ENCODE measurements at places on chromosomes 1 and 21.

- DNase-seq: no peak
These were observed 7.9 kb downstream of the HYI start for GRCh38 chr1:43445606-43446387.

GRCh38 chr1:24795236-24795635, 50.0 kb downstream of the CLIC4 start:
- DNase-seq: no peak

- DNase-seq: no peak
These were observed 163.4 kb upstream of the SGIP1 start for GRCh38 chr1:66370462-66370971.

GRCh38 chr1:18380288-18380687, 100.4 kb upstream of the KLHDC7A start:
- no peak for DNase-seq

DNA sequence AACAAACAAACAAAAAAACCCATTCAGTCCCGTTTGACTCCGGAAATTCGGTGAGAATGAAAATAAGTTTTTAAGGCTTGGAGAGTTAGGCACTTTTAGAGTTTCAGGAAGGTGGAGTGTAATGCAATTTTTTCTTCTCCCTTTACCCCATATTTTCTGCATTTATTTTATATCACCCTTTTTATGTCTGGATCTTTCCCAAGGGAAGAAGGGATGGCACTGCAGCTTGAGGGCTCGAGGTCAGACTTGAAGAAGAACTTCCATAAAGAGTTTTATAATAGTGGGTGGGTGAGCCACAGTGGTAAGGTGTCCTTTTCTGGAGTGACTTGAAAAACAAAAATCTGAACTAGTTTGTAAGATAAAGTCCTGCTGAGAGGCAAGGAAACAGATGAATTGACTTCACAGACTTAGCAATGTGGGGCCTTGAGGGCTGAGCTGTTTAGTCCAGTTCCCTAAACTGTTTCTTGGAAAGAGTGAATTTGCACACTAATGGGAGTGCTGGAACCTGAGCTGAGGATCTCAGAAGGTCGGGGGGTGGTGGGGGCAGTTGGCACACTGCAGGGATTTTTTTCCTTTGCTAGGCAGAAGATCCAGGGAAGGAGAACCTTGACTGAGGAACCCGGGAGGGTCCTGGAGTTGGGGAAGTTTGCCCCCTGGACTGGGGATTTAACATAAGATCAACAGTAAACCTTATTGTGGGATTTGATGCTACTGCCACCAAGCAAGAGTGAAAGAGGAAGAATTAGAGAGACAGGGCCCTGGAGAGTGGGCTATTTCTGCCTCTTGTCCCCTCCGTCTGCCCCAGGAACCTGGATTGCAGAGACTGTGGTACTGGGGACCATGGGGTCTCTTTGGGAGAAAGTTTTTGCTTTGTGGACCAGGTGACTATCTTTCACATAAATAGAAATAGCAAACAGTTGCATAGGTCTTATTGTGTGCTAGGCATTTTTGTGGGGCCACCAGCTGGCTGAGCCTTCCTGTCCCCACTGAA, 1.8 kb upstream of the MEX3A start:
- no peak for DNase-seq

DNA sequence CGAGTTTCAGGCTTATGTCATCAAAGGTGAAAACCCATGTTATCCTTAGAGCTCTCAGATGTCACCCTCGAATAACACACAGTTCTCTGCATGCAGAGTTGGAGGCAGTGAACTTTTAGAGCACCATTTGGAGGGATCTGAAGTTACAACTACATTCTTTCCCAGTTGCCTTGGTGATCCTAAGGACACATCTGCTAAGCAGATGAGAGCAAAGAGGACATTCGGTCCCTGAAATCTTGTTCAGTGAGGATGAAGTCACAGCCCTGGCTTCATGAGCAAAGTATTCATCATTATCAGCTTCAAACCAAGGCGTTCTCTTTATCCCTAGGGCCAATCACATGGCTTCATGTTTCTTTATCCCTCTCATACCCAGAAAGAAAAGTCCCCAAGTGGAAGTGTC, 23.1 kb upstream of the MCOLN2 start:
- DNase-seq: no peak

DNA sequence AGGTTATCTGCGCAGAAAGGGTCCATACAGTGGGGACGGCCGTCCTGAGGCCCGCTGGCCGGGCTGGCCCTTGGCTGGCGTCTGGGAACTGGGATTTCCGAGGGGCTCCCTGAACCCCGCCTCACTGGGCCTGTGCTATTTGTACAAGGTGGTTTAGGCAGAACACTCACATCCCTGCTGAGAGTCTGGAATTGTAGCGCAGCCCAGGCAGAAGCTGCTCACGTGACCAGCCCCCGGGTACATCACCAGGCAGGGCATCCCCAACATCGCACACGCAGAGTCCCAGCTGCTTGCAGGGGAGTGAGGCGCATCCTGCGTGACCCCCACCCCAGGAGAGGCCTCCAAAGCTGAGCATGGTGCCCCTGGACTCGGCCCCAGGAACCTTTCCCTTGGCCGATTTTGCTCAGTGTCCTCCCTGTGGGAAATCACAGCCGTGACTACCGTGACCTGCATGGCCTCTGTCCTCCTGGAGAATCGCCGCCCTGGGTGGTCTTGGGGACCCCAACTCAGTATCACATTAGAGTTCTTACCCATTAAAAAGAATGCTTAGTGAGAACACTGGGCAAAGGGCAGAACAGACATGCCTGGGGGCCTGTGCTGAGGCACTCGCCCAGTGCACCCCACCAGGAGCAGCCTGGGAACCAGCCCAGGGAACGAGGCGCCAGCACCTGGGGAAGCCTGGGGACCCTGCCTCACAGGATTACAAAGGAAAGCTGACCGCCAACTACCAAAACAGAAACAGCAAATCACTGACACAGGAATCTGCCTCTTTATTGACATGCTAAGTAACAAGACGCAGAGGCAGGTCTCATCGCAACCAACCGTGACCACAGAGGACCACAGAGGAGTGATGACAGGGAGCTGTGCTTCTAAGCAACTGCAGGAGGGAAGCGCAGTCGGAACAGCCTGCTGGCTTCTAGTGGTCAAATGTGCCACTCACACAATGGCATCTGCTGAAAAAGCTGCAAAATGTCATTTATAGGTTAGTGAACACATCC, 33.5 kb downstream of the UBE2G2 start:
- no peak for DNase-seq

GRCh38 chr1:117664314-117664713, 58.5 kb downstream of the TENT5C start:
- peak; percentile 21 for DNase-seq

GRCh38 chr1:16018308-16018707, 465 bp upstream of the HSPB7 start:
- no peak for DNase-seq

DNA sequence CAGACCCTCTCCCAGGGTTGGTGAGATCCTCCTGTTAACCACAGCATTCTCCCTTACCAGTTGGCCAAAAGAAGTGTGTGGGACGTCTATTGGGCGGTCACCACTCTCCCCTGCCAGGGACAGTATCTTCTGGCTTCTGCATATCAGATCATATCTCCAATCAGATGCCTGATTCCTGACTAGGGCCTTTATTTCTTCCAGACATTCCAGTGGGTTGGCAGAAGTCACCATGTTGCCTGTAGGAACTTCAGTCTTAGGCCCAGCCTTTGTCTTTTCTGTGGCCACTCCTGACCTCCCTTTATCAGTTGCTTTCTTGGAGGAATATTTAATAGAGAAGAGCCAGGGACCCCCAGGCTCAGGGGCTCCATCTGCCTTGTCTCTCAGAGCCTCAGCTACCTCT, 130.4 kb upstream of the F3 start:
- DNase-seq: no peak

GRCh38 chr1:182806015-182806678, 16.6 kb downstream of the NPL start:
- no peak for DNase-seq

DNA sequence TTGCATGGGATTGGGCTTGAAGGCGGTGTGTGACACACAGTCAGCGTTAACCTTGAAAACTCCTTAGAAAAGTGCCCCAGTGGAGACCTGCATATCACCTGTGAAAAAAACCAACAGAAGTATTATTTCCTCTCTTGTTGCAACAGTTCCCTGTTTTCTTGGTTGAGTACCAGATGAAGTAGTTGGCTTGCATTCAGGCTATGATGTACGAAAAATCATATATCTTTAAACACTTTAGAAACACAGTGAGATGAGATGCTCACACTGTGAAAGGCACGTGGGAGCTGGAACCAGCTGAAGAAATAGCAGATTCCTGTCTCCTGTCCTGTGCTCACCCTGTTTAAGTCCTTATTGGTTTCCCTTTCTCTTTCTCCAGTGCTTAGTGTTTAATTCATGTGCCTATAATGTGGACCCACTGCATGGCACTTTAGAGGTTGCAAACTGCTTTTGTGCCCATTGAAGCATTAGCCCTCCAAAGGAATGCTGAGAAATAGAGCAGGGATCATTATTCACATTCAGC, 2.8 kb downstream of the CAMK1G start:
- no peak for DNase-seq

GRCh38 chr1:115790846-115791245, 22.3 kb upstream of the CASQ2 start:
- no peak for DNase-seq

DNA sequence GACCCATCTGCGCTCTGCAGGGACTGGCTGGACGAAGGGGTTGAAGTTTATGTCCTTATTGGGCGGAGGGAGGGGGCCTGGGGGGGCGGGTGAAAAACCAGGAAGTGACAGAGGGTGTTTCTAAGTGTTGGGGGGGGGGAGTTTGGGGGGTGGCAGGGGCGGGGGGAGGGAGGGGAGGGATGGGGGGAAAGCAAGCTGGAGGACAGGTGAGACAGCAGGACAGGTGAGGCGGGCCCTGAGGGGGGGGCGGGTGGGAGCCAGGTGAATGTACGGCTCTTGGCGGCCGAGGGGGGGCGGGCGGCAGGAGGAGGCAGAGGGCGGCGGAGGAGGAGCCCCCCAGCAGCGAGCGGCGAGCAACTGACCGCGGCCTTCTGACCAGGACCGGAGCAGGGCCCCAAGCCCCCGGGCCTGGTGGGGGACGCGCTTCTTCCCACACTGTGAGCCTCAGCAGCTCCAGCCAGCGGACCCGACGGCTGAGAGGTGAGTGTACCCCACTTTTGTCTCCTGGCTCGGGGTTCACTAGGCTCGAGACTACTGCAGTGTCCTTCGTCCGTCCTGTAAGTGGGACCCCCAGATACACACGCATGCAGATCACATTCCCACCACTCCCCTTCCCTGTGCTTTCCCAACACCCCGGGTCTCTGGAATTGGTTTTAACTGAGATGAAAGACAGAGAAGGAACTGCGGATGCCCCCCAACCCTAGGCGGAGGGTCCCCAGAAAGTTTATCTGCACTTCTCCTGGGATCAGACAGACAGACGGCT, at the start of gene ZBTB7B:
Gene ZBTB7B (plus strand): TSS at position 339 of the 763 bp plus-strand sequence. CDS start 11,859 bp downstream, outside the sequence.
- DNase-seq: no peak

GRCh38 chr1:68673771-68674170, 176.9 kb upstream of the DEPDC1 start:
- DNase-seq: no peak

DNA sequence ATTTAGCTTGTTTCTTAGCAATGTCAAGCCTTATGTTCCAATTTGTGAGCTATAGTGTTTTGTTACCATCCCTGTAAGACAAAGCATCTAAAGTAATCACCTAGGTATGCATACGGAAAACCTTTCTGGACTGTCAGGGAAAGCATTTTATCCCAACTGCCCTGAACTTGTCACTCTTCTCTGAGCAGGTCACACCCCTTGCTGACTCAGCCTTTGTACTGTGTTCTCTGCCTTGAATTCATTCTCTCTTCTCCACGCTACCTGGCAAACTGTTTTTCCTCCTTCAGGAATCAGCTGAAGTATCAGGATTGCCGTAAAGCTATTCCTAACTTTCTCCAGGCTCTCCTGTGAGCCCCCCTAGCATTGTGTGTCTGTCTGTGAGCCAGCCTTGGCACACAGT, 54.2 kb downstream of the PBX1 start:
- no peak for DNase-seq

DNA sequence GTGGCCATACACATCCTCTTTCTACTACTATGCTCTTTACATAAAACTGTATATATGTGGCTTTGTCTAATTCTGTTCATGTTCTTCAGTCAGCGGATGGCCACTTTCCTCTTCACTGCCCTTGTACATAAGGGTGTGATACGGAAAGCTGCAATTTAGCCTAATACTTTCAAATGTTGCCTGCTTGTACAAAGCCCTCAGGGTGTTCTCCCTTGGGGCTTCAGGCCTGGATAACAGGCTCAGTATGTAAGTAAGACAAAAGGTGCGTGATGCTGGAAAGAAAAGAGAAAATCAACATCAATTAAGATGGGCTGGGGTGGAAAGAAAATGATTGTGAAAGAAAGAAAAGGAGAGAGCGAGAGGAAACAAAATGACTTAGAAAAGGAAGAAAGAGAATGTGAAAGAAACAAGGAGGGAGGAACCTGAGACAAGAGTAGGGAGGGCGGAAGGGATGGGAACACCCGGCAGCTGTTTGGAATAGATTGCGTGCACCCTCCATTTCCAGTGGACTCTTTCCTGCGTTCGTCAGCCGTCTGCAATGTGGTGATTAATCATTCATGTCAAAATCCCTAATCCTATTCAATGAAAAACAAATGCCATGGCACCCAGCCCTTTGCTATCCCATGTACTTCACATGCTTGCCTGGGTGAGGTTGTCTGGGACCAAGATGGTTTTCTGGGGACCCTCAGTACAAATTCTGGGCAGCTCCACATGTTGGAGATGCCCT, 553.6 kb downstream of the NUF2 start:
- no peak for DNase-seq

DNA sequence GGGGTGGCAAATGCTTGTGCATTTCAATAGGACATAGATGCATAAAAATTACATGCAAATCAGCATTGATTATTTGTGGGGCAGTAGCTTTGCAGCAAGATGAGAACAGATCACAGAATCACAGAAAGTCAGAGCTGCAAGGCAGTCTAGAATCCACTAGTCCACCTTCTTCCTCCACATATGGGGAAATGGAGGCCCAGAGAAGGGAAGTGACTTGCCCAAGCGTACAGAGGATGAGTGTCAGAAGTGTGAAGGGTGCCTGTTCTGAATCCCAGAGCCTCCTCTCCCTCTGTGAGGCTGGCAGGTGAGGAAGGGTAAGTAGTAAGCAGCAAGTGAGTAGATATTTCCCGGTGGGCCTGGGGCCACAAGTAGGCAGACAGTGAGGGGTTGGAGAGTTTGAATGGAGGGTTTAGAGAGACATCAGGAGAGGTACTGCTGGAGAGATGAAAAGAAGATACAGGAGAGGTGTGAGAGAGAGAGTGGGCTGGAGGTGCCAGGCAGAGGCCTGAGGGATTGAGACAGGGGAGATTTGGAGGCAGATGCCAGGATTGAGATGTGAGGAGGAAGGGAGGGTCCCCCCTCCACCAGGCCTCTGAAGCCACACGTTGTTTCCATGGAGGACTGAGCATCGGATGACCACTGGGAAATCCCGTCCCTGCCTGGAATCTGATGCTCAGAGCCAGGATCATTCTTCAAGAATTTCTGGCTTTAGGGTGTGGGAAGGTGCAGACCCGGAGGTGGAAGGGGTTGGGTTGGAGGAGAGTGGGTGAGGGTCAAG, 4.8 kb upstream of the MYOG start:
- no peak for DNase-seq

DNA sequence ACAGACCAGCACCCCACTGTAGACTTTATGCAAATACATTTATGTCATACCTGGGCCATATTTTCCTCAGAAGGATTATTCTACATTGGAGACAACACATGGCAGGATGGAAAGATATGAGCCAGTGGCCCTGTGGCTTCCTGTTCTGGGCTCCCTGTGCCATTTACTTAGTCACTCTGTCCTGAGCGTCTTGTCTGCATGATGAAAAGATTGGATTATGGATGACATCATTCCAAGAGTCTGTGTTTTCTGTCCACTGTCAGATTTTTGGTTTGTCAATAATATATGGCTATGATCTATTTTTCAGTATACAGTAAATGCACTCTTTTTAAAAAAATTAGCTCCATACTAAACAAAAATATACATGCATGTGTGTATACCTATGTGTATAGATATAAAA, 30.8 kb downstream of the IGSF5 start:
- no peak for DNase-seq

All from stimulated activated CD4-positive, alpha-beta T cell treated with anti-CD3 and anti-CD28 coated beads, Interleukin-4, amount 100 ng/mL, for 1 hour (primary cell).